CD4-positive, alpha-beta T cell treated with Interleukin-21 for 1 hour (primary cell): ENCODE measurements at places on chromosomes 11 and 22.

DNA sequence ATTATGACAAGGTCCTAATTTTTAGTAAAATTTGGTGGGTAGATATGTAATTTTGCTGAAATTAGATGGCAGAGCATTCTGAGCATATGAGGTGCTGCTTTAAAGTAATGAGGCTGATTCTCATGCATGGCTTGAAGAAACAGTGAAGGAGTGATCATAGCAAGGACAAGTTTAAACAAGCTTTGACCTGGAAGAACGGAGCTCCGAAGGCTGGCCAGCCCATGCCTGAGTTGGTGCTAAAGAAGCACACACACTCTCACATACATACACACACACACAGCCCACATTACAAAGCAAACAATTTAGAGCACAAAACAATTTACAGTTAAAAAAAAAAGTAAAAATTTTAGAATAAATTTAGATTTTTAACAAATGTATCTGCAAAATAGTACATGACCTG is 150.7 kb downstream of the DCDC1 start:
- DNase-seq: no peak

DNA sequence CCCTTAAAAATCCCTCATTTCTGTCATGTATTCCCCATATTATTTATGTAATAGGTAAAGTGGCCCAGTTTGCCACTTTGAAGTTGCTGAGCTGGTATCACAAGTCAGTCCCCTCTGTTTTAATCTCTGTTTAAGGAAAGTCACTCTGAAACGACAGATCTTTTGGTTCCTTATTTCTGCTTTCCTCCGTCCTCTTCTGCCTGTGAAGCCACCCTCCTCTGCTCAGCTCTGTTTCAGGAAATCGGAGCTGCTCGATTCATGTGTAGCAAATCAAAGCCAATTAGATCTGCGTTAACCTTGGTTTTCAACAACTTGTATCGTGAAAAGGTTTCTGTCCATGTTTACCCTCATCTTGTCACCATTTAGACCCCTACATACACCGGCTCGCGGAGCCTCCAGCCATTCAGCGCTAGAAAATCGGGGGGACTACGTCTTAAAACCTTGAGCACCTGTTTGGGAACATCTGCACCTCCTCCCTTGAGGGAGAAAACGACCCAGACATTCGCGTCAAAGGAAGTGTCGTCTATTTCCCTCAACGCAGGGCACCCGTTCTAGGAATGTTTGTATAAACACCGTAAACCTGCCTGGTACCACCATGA is 576 bp upstream of the SC5D start:
- DNase-seq: no peak

- no peak for DNase-seq
These were observed 79.4 kb upstream of the NARS2 start for GRCh38 chr11:78654071-78654470.

DNA sequence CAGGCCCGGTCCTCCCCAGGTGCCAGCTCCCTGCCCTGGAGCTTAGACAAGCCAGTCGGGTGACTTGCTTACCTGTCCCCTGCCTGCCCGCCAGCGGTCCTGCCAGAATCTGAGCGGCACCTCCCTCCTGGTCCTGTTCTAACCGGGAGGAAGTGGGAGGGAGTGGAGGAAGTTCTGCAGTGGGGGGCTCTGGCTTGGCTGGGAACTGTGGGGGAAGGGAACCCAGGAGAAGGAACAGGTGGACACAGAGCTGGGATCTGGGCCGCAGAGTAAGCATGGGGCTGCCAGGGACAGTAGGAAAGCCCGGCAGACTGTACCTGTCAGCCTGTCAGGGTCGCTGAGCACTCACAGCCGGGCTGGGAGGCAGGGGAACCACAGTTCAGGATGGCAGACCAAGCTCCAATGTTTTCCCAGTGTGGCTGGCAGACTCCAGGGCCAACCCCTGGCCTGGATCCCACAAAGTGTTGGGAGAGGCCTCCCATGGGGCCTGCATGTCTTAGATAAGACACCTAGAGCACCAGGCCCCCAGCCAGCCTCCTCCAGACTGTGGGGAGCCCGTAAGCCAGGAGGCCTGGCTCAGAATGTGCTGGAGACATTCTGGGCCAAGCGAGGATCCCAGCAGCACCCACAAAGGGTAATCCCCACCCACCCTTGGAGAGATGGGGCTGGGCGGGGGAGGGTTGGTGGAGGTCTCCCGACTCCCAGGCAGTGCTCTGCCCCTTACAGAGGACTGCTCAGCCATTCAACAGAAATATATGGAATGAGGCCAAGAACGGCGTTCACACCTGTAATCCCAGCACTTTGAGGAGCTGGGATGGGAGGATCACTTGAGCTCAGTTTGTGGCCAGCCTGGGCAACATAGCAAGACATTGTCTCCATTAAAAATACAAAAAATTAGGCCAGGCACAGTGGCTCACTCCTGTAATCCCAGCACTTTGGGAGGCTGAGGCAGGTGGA is 2.3 kb downstream of the CYB5R3 start:
- DNase-seq: no peak

DNA sequence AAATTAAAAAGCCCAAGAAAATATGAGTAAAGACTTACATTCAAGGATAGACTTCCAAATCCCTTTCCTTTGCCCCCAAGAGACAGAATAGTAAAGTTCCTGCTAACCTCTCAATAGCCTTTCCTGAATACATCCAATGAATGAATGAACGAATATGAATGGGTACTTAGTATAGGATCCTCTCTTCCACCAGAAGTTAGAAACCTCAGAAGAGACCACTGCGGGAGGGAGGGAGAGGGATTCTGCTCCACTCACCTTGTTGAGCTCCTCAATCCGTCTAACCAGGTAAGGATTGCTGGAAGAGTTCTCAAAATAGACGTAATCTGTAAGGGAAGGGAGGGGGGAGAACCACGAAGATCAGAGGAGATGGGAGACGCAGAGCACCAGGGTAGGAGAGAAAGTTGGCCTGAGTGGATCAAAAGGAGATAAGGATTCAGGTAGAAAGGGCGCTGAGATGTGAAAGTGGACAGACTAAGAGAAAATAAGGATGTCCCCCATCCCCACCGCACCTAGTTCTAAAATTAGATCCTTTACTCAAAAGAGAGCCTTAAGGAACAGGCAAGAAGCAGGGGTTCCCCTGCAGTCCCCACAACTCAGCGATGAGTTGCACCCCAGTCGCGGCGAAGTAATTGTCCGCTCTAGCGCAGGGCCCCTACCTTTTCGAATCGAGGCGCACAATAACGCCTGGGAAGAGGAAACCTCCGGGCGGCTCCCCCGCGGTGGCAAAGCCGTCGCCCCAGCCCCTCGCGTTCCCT is 1.1 kb downstream of the MTA2 start:
- no peak for DNase-seq

DNA sequence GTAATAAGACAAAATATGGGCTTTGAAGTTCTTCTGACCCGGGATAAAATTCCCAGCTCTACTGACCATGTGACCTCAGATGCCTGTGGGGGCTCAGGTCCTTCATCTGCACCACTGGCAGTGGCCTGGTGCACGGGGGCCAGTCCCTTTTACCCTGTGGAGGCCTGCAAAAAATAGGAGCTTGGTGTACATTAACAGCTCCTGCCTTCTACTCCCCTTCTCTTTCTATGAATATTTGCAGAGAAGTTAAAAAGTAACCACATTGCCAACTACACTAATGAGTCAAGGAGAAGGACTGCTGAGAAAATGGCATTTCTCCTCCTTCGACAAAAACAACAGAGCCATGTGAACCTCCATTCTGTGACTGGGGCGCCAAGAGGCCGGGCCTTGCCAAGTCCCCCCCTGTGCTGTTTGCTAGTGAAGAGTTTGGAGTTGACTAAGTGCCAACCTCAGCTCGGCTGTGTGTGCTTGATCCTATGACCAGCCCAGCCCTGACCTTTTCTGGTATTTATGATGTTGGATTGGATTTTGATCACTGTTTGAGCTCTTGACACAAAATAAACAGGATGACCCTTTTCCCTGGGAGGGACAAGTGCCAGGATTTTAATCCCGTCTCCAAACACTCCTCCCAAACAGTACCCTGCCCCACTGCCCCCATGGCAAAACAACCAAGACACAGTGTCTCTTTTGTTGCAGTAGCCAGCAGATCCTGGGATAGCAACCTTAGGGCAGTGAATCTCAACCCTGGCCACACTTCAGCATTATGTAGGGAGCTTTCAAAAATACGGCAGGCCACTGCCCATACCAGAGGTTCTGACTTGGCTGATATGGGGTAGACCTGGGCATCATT is 380.1 kb downstream of the LARGE1 start:
- DNase-seq: no peak

DNA sequence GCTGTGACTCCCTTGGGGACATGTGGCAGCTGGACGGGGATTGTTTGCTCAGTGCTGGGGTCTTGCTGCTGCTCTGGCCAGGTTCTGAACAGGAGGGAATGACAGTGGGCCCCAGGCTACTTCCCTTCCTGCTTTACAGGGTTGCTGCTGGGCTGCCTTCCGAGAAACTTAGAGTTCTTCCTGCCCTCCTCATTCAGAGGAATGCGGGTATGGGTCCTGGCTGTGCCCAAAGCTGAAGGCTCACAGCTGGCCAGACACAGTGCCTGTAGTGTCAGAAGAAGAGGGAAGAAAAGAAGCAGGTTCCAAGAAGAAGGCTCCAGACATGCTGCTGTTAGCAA is 108.3 kb upstream of the PARVA start:
- no peak for DNase-seq

DNA sequence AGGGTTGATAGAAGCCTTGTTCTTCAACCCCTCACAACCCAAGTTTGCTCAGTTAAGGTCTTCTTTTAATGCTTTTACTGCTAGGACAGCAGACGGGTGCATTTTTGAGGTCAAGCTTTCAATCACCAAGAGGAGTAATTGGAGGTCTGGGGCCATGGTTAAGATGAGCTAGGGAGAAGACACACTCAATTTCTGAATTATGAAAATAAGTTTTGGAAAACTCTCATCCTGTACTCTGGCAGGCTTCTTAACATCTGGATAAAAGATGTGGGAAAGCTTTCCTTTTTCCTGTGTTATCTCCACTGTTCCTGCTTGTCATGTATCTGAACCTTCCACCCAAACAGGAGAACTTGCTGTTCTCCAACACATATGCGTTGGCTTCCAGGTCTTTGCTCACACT is 9.7 kb downstream of the ABTB2 start:
- DNase-seq: no peak

DNA sequence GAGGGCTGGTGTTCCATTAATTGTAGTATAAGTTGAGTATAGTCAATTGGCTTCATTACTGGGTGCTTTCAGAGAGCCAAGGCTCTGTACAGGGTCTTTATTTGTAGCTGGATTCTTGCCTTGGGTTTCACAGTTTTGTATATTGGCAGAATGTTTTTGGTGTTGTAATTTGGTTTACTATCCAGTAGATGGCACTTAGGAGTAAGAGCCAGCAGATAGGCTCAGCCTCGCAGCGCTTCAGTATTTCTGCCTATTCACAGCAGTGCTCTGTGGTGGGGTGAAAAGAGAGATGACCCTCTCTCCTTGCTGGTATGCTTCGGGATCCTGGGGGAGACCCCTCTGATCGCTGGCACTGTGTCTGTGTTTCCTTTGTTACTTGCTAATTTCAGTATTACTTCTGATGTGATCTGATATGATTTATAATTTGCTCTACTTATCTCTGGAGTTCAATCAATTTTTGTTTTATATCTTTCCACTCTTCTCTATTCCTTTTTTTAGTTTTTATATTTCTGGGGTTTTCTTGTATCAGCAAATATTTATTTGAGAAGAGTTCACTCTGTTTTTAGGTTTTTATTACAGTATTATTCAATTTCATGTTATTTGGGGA is 52.2 kb downstream of the ANO5 start:
- peak; percentile 7 for DNase-seq

DNA sequence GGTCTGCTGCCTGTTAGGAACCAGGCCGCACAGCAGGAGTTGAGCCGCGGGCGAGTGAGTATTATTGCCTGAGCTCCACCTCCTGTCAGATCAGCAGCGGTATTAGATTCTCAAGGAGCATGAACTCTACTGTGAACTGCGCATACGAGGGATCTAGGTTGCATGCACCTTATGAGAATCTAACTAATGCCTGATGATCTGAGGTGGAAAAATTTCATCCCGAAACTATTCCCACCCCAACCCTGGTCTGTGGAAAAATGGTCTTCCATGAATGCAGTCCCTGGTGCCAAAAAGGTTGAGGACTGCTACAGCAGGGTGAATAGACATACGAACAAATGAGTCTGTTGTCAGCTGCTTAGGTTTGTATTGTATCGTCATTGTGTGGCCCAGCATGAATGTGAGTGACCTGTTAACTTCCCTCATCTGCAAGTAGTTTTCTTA is 29.8 kb downstream of the RNF141 start:
- no peak for DNase-seq

- no peak for DNase-seq
These were observed 4.1 kb upstream of the ARHGAP20 start for GRCh38 chr11:110716361-110716760.

DNA sequence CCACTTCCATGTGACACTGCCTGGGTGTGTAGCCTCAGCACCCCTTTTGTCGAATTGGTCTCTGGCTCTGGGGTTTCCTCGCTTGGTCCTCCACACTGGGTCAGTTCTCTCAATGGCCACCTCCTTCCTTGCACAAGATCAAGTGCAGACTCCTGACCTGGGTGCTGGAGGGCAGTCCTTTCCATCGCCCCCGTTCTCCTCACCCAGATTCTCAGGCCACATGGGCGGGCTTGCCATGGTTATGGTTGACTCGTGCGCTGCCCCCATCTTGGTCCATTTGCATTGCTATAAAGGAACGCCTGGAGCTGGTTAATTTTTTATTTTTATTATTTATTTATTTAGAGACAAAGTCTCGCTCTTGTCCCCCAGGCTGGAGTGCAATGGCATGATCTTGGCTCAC is 5.5 kb upstream of the PARVB start:
- no peak for DNase-seq

DNA sequence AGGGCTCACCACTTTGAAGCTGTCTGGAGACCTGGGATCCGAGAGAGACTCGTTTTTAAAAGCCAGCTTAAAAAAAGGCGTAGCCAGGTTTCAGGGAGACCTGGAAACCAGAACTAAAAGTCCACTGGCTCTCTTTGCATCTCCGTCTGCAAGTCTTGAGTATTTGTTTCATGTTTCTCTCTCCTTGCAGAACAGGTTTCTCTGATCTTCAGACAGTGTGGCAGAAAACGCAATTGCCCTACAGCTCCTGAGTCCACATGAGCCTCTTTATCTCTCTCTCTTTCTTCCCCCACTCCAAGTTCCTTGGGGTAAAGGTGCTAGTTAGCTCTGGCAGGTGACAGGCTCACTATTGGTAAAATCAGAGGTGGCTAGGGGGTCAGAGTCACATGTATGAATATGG is 67.0 kb upstream of the AMPD3 start:
- DNase-seq: no peak
